Retina (tissue), 1 donor: ENCODE measurements at places on chromosomes 5 and 9.
A peak's percentile ranks its signal among the peaks of the same experiment; 100 is the strongest.

- no peak for DNase-seq
Measured at GRCh38 chr5:14102666-14103065, 40.5 kb upstream of the TRIO start.

DNA sequence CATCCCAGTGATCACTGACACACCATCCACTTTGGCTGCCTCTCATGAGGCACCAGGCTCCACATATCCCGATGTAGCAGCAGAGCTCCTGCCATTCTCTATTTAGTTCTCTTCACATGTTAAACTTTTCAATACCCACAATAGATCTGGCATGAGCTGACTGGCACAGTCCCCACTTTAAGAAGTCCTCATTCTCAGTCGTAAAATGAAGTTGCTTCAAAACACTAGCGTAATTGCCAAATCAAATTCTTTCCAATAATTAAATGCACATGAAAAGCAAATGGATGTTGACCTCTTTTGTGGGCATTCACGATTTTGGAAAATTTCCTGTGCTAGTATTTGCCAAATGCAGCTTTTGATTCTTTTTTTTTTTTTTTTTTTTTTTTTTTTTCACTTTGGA, 32.4 kb downstream of the HAPLN1 start:
- DNase-seq = no peak

DNA sequence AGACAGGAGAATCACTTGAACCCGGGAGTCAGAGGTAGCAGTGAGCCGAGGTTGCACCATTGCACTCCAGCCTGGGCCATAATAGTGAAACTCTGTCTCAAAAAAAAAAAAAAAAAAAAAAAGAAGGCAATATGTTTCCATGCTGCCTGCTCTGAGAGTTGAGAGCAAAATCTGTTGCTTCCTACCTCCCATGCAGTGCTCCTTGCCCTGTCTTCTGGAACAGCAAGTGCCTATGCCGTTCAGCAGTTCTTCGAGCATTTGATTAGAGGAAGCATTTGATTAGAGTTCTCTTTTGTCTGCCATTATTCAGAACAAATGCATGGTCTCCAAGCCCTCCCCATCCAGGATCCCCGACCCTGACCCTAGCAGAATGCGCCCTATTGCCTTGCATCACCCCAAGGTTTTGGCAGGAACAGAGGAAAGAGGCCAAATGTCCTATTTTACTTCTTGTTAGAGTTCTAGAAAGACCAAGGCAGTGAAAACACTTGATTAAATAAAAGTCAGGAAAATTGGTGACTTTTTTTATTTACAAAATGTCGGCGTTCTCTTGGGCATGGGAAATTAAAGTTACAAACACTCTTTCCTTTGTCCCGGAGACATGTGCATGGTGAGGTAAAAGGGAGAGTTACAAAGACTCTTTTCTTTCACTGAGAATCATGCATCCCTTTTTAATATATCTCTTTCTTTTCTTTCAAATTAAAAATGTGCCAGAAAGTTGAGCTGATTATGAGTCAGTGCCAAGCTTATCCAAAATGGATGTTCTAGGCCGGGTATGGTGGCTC, 27.8 kb upstream of the FSD1L start:
- no peak for DNase-seq

- DNase-seq = peak; percentile 86
Measured at GRCh38 chr5:72107901-72108201, 576 bp downstream of the MAP1B start.

GRCh38 chr5:127754706-127755105, 51.5 kb downstream of the CCDC192 start:
- no peak for DNase-seq

GRCh38 chr9:99385814-99386279, 163.8 kb downstream of the SEC61B start:
- no peak for DNase-seq

- DNase-seq = peak; percentile 67
Measured at GRCh38 chr5:36414869-36415282, 113.2 kb upstream of the RANBP3L start.

DNA sequence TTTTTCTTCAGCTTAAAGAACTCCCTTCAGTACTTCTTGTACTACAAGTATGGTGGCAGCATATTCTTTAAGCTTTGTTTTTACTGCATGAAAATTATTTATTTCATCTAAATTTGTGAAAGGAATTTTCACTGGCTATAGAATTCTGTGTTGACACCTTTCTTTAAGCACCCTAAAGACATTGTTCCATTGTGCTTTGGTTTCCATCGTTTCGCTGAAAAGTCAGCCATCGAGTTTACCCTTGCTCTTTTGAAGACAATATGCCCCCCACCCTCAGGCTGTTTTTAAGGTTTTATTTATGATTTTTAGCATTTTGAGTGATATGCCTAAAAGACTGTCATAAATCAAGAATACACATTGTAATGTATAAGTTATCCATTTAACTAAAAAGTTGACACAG, 27.3 kb upstream of the COL5A1 start:
- no peak for DNase-seq

DNA sequence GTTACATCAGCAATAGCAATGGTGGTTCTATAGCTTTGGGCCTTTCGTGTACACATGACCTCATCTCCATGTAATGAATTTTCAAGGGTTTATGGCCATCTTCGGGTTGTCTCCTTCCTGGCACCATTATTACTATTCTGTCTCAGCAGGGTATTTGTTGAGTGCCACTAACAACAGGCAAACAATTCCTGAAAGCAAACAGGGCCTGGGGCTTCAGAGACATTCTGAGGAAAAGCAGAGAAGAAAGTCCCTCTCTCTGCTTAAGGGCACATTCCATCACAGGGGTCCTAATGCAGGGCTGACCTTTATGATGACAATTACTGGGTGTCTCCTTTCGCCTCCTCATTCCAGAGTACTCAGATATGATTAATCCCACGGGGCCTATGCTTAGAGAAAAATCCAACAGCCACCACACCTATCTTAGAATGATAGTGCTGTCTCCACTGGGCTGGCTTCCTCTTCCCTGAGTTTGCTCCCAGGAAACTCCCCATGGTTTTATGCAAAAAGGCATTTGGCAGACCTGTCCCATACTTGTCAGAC, 540.2 kb upstream of the ZNF462 start:
- no peak for DNase-seq

GRCh38 chr9:73116031-73116430, 35.6 kb upstream of the ANXA1 start:
- no peak for DNase-seq

GRCh38 chr9:75551861-75552260, 338.6 kb upstream of the PCSK5 start:
- no peak for DNase-seq

DNA sequence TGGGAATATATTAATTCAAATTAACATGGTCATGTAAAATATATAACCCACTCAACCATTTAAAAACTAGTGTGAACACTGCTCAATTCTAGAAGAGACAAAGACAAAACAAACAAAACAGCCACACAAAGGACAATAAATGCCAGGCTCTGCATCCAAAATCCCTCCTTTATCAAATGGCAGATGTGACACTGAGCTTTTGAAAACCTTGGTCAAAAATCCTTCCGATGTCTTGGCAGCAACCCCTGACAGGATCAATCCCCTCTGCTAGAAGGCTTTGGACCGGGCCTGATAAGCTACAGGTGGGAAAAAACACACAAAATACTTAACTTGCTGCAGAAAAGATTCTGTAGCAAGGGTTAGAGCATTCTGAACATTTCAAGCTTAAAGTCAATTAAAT, 61.5 kb downstream of the ZFR start:
- no peak for DNase-seq

DNA sequence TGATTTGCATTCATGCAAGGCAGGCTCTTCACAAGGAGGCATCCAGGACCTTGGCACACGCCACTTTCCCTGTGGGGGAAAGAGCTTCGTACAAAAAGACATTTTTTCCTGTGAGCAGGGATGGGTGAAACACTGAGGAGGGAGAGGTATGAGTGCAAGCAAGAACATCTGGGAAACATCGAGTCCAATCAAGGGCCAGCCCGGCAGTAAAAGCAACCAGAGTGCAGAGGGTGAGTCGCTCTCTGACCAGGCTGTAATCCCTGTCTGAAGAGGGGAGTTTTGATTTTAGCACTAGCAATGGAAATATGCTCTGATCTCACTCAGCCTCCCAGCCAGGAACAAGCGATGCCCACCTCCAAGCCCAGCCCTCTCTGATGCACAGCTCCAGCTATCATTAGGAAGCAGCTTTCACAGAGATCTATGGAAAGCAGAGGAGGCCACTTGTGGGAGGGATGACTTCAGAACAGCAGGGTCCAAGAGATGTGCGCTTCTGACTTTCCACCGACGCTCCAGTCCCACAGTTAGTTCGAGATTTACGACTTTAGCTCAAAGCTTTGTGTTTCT, 211.0 kb upstream of the ADAMTS16 start:
- no peak for DNase-seq

DNA sequence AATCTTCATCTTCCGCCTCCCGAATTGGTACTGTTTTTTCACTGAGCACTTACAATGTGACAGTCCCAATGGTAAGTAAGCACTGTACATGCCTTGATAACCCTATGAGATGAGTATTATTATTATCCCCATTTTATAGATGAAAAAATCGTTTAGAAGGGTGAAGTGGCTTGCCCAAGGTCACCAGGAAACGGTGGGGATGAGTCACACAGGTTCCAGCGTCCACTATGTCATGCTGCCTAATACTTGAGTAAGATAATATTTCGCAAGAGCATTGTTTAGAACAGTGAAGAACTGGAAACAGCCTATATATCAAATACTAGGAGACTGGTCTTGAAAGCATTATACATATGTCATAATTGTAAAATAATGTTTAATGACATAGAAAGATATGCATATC, 12.9 kb downstream of the HAND1 start:
- no peak for DNase-seq

DNA sequence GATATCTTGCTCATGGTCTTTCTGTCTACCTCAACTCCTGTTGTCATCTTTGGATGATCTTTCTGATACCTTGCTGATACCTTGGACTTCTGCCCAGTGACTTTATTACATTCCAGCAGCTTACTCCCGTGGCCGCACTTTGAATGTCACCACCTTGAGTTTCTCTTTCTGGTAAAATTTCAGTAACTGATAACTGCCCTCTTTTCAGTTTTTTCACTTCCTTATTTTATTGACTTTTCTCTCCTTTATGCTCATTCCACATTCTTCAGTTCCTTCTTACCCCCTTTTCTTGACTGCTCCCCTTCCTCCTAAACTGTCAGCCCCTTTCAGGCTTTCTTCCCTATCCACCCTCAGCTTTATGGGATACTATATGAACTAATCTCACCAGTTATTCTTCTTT, 7.0 kb upstream of the FBXO4 start:
- no peak for DNase-seq

- DNase-seq = peak; percentile 86
Measured at GRCh38 chr9:100473276-100474081, 530 bp downstream of the TMEFF1 start.

- DNase-seq = peak; percentile 74
Measured at GRCh38 chr5:68533571-68534084, 318.1 kb downstream of the PIK3R1 start.

DNA sequence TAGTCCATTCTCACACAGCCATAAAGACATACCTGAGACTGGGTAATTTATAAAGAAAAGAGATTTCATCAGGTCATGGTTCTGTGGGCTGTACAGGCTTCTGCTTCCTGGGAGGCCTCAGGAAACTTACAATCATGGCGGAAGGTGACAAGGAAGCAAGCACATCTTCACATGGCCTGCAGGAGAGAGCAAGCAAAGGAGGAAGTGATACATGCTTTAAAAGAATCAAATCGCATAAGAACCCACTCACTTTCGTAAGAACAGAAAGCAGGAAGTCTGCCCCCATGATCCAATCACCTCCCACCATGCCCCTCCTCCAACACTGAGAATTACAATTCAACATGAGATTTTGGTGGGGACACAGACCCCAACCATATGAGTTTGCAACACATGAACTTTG, 5.1 kb upstream of the FBXO38 start:
- no peak for DNase-seq

- no peak for DNase-seq
Measured at GRCh38 chr5:9691261-9691660, 61.1 kb upstream of the TAS2R1 start.

DNA sequence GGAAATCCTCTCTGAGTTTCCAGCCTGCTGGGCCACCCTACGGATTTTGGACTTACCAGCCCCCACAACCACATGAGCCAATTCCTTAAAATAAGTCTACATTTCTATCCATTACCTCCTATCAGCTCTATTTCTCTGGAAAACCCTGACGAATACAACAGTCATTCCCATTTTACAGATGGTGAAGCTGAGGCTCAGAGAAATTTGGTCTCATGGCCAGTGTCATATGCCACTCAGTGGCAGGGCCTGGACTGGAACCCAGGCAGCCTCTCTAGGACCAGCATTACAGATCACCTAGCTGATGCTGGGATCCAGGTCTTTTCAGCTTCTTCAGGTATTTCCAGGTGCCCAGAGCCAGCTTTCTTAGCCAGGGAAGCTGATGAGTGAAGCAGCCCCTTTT, 45.0 kb upstream of the SH3PXD2B start:
- no peak for DNase-seq

DNA sequence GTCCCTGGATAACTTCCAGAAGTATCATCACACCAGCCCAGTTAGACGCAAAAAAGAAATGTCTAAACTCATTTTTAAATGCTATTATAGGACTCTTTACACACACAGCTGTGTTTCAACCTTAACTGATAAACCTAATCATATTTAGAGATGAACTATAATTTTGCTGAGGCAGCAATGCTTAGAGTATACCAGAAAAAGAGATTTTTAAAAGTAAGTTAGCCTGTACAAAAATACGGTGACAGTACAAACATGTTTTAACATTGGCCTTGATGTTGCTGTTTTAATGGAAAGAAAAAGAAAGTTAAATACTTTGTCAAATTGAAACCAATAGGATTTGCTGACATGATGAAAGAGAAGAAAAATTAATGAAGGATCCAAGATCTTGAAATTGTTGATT, 1341.2 kb upstream of the CDH6 start:
- no peak for DNase-seq

DNA sequence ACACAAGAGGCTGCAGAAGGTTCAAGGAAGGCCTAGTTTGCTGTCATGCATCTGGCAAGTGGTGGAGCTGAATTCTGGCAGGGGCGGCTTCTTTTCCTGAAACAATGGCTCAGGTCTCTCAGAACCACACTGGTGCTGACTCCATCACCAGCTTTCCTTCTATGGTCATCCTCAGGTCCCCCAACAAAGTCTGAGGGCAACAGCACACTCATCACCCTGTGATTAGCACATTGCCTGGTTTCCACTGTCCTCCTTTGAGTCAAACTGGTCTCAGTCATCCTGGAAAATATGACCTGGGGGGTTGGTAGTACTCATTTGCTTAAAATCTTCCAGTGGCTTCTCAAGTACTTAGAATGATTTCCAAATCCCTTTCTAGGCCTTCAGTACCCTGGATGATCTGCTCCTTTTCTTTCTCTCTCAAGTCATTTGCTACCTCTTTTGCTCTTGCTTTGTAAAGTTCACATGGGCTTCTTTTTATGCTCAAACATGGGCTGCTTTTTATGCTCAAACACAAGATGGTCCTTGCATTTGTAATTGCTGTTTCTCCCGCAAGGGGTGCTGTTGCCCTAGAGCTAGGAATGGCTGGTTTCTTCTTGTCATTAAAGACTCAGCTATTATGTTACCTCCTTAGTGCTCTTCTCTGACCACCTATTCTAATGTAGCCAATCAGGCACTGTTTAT, 144.9 kb downstream of the ALDH1A1 start:
- DNase-seq = no peak
